Stimulated activated CD4-positive, alpha-beta T cell treated with anti-CD3 and anti-CD28 coated beads, TNF-alpha, amount 100 ng/mL, for 4 hours (primary cell): ENCODE measurements at places on chromosomes 13 and 19.

DNA sequence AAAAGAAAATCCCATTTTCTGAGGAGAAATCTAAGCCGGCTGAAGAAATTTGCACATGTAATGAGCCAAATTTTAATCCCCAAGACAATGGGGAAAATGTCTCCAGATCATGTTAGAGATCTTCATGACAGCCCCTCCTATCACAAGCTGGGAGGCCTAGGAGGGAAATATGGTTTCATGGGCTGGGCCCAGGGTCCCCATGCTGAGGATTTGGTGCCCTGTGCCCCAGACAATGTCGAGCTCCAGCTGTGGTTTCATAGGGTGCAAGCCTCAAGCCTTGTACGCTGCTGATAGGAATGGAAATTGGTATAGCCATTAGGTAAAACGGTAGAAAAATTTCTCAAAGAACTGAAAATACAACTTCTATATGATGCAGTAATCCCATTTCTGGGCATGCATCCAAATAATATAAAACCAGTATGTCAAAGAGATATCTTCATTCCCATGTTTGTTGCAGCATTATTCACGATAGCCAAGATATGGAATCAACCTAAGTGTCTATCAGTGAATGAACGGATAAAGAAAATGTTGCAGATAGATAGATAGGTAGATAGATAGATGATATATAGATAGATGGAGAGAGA, 19.3 kb upstream of the FREM2 start:
- no peak for DNase-seq

- DNase-seq: no peak
These were observed 140.3 kb upstream of the GPC6 start for GRCh38 chr13:93086329-93086728.

DNA sequence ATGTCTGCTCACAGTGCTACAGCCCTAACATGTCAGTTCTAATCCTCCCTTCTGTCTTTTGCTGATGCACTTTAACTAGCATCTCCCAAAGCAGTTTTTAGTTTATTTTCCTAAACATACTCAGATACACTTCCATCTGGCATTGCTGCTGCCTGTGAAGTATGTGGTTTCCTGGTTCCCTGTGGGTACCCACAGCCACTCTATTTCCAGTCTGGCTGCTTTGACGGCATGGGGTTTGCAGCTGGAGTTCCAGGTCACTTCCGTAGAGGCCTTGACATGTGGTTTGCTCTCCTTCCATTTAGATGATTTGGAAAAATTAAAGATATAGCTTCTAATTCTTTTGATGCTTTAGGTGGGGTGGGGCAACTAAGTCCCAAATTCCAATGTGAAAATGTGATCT, 375.5 kb downstream of the PCDH20 start:
- DNase-seq: no peak

GRCh38 chr13:58619396-58620113, 988.0 kb downstream of the PCDH17 start:
- no peak for DNase-seq

- DNase-seq: peak; percentile 9
These were observed 80.2 kb downstream of the SHISA2 start for GRCh38 chr13:25971459-25972145.

DNA sequence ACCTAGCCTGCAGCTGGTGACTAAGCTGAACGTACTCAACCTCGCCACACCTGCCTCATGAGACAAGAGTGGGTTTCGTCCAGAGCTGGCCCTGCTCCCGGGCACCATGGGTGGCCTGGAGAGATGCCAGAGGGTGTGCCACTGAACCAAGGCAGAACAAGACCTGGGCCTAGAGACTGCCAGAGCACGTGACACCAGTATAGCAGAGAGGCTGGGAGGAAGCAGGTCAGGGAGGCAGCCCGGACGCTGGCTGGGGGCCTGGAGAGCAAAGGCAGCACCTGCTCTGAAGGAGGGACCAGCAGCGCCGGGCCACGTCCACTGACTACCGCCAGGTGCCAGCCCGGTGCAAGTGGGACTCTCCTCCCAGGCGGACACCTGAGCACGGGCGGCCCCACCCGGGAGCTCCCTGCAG, 7.3 kb upstream of the C13orf46 start:
- DNase-seq: no peak

- no peak for DNase-seq
These were observed 251.8 kb downstream of the UQCRFS1 start for GRCh38 chr19:28960986-28961705.

DNA sequence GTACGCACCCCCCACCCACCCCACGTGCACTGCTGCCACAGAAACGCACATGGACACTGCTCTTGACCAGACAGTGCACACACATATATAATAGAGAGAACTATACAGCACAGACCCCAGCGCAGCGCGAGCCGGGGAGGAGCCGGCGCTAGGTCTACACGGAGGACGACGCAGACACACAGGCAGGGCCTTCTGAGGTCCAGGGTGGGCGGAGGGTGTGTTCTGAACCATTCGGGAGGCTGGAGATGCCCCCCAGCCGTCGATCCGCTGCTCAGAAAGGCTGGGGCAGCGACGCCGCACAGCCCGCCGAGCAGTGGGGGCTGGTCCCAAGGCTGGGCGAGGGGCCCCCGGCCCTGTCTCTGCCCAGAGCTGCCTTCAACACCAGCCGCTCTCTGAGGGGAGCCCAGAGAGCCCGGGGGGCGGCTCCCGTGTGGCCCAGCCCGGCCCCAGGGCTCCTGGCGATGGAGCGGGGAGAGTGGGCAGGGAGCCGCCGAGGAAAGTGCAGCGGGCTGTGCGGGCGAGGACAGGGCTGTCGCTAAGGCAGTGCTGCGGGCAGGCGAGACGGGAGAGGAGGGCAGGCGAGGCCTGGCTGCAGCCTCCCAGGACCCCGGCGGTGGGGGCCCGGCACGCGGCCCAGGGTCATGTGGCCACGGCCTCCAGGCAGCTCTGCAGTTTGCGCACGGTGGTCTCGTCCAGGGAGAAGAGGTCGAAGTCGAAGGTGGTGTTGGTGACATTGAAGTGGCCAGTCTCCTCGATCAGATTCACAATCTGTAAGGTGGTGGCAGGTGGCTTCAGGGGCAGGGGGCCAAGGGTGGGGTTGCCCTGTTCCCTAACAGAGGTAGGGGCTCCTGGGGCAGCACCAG, 67.1 kb downstream of the MLLT1 start:
- no peak for DNase-seq

- no peak for DNase-seq
These were observed 20.6 kb downstream of the LRRC4B start for GRCh38 chr19:50547385-50548190.

GRCh38 chr19:45693106-45693788, 781 bp downstream of the QPCTL start:
- DNase-seq: peak; percentile 59

DNA sequence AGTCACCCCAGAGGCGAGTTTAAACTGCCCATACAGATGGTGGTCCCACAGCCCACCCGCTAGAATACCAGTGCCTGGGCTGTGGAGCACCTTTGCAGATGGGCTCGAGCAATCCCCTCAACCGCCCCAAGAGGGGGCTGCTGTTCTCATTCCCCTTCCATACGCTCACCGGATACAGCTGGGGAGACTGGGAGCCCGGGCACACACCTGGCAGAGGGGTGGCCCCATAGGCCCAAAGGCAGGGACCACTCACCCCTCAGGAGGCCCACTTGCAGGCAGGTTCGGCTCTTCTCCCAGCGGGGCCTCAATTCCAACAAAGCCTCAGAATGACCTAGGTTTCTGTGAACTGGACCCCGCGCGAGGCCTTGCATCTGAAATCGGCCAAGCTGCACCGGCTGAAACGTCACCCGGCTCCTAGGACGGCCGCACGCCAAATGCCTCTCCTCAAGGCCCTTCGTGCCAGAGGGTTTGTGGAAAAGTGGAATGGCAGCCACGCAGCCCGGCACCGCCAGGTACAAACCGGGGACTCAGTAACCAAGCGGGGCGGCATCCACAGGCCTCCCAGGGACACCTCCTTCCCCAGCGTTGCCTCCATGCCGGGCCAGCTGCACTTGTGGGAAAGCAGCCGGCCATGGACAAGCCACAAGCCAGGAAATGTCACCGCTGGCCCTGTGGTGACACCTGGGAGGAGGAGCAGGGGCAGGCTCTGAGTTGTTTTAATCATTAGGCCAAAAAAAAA, 18.7 kb downstream of the MLLT1 start:
- DNase-seq: no peak

GRCh38 chr19:42287017-42287826, 14.7 kb upstream of the PRR19 start:
- no peak for DNase-seq

DNA sequence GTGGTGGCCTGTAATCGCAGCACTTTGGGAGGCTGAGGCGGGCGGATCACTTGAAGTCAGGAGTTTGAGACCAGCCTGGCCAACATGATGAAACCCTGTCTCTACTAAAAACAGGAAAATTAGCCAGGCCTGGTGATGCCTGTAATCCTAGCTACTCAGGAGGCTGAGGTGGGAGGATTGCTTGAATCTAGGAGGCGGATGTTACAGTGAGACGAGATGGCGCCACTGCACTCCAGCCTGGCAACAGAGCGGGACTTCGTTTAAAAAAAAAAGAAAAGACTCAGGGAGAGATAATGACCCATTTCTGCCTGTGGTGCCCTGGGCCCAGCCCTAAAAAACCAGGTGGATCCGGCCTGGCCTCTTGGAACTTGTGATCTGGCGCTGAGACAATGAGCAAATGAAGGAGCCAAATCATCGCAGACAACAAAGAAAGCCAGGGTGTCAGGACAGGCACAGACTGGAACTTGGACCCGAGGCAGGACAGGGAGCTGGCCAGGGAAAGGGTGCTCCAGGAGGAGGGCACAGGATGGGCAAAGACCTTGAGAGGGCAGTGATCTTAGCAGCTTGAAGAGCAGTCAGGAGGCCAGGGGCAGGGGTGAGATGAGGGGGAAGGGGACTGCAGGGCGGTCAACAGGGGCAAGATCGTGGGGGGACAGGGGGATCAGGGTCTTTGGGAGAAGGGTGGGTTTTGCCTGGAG, 962 bp upstream of the JAK3 start:
- DNase-seq: no peak

- DNase-seq: no peak
These were observed 894.9 kb upstream of the PCDH9 start for GRCh38 chr13:68125087-68125480.

GRCh38 chr13:100131863-100132574, 43.1 kb downstream of the PCCA start:
- no peak for DNase-seq

DNA sequence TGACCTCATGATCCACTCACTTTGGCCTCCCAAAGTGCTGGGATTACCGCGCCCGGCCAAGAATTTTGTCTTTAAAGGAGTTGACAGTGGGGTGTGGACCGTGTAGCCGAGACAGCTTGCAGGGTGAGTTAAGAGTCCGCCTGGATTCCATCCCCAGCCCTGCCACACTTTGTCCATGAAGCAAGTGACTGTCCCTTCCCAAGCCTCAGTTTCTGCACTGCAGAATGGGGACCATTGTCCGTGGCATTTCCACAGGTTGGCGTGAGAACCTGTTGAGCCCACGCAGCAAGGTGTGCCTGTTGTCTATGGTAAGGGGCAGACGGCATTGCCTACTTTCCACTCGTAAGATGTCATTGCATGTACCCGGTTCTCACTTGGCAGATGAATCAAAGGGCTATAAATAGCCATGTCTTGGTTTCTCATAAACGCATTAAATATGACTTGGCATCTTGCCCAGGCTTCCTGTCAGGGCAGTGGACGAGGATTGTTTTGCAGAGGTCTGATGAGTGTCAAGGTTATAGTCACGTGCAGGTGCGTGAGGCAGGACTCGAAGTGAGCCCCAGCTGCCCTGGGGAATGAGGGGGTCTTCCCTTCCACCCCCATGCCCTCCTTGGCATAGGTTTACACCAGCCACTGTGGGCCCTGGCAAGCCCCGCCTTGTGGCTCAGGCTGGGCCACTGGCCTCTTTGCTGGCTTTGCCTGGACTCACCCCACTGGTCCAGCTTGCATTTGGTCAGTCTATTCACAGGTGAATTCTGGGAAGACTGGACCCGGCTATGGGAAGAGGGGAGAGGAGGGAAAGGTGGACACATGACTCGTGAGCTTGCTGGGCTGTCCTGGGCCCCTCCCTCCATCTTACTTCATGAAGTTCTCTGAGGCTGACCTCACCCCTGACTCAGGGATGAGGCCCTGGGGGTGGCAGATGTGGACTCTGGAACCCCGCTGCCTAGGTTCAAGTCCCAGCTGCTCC, 14.6 kb downstream of the FAM187B start:
- peak; percentile 29 for DNase-seq

DNA sequence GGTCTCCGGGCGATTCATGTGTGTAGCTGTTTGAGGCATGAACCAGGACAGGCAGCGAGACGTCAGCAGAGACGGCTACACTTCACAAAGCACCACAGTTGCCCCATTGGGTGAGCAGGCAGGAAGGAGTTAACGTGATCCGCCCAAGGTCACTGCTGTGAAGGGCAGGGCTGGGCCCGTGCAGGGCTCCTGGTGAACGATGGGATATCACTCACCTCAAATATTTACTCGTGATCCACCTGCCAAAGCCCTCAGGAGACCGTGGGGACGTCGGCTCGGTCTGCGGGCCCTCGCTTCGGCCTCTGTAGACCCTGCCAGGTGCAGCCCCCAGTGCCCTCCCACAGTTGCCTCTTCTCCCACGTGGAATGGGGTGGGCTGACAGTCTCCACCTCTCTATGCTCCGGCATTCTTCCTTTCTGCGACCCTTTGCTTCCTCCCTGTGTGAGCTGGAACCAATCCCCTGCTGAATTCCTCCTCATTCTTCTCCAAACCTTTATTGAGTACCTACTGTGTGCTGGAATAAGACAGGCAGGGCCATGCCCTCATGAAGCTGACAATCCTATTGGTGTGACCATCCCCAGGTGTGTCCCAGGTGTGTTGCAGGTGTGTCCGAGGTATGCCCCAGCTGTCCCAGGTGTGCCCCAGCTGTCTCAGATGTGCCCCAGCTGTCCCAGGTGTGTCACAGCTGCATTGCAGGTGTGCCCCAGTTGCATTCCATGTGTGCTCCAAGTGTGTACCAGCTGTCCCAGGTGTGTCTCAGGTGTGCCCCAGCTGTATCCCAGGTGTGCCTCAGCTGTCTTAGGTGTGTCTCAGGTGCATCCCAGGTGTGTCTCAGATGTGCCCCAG, 2.0 kb upstream of the GRK1 start:
- no peak for DNase-seq

- no peak for DNase-seq
These were observed 702.0 kb downstream of the PCDH9 start for GRCh38 chr13:66528180-66528579.

GRCh38 chr19:13441810-13442512, 64.3 kb downstream of the CACNA1A start:
- no peak for DNase-seq

- no peak for DNase-seq
These were observed 72.8 kb downstream of the ATP11A start for GRCh38 chr13:112762690-112763080.
